GM20000 (cell line): ENCODE measurements at places on chromosomes 3 and 15.

GRCh38 chr15:55344206-55344605 is 25.2 kb downstream of the PIGB start:
- DNase-seq = no peak

DNA sequence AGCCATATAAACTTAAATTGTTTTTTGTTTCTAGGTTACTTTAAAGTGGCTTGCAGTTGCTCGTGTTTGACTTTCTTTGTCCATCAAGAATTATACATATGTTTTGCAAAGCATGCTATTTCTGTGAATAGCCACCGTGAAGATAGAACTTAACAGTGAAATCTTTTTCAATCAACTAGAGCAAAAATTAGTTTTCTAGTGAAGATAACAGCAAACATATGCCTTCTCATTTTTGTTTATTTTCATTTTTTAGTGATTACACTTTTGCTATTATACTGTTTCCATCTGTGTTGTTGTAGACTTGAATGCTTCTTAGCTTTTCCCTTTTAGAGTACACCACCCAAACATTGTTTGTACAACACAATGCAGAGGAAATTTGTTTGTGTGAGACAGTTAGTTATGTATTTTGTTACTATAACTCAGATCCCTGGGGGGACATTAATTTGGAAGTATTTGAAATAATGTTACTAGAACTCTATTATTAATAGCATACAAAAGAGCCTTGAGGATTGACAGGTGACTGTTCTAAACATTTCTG is 62.8 kb downstream of the CRYBG3 start:
- DNase-seq = no peak

GRCh38 chr3:54906763-54907162 is 21.1 kb downstream of the LRTM1 start:
- no peak for DNase-seq

GRCh38 chr3:188915127-188915526 is 256.6 kb upstream of the TPRG1 start:
- DNase-seq = no peak

DNA sequence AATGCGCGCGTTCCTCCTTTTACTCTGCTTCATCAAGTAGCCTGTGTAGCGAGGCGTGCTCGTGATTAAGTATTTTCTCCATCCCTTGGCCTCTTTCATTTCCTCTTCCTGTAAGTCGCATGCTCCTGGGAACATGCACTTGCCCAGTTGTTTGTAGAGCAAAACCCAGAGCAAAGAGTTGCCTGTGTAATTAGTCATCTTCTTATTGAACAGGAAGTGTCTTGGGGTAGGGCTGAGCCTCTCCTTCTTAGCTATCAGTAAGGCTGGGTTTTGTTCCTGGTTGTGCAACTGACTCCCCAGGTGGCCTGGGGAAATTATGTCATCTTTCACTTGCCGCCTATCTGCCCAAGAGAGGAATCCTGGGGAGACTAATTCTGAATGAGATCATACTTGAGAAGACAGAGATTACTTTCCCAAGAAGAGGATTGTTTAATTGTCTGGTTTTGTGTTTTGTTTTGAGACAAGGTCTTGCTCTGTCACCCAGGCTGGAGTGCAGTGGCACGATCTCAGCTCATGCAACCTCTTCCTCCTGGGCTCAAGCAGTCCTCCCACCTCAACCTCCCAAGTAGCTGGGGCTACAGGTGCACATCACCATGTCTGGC is 14.9 kb downstream of the LIPH start:
- peak; percentile 81 for DNase-seq

- DNase-seq = no peak
Observed at GRCh38 chr15:40696228-40696627, 1.3 kb downstream of the RAD51 start.

GRCh38 chr3:170725285-170725731 is 139.4 kb upstream of the SLC7A14 start:
- DNase-seq = no peak

- DNase-seq = no peak
Observed at GRCh38 chr15:60830479-60830878, 351.5 kb upstream of the ICE2 start.

- DNase-seq = peak; percentile 62
Observed at GRCh38 chr15:92797168-92798052, 102.7 kb upstream of the CHD2 start.

DNA sequence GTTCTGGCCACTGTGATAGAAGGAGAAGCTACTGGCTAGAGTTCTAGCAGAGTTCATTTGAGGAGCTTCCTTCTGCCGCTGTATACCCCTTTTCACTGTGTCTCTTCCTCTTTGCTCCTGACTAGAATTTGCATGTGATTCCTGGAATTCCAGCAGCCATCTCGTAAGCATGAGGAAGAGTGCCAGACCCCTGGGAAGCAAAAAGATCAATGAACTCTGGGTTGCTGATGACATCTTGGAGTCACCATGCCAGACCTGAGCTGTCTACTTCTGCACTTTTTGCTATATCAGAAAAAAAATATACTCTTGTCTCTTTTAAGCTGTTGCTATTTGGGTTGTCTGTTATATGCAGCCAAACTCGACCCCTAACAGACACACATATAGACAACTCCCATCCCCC is 3.7 kb upstream of the ADAMTS17 start:
- DNase-seq = no peak

GRCh38 chr3:126154391-126155279 is 25.8 kb downstream of the ALDH1L1 start:
- no peak for DNase-seq

- DNase-seq = no peak
Observed at GRCh38 chr3:76954412-76954811, 85.5 kb upstream of the ROBO2 start.

DNA sequence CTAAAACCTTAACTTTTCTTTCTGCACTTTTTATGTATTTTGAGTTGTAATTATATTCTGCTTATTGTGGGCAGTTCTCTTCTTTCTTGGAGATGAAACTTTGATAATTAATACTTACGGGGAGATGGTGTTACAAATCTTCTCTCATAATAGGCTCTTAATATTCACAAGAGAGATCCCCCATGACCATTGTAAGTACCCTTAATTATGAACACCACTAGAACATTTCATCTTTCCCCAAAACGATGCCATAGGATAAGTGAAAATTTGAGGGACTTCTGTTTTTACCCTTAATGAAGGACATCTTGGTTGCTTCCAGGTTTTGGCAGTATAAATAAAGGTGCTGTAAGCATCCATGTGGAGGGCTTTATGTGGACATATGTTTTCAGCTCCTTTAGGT is 60.7 kb downstream of the PIAS1 start:
- DNase-seq = no peak

GRCh38 chr15:74855857-74856256 is 12.9 kb upstream of the ULK3 start:
- DNase-seq = no peak

- no peak for DNase-seq
Observed at GRCh38 chr15:48754011-48754410, 56.9 kb downstream of the CEP152 start.

GRCh38 chr15:50280271-50280670 is 14.7 kb upstream of the HDC start:
- no peak for DNase-seq

GRCh38 chr3:133966954-133967353 is 62.8 kb downstream of the SLCO2A1 start:
- no peak for DNase-seq

- no peak for DNase-seq
Observed at GRCh38 chr3:157533298-157534070, 30.3 kb upstream of the VEPH1 start.

DNA sequence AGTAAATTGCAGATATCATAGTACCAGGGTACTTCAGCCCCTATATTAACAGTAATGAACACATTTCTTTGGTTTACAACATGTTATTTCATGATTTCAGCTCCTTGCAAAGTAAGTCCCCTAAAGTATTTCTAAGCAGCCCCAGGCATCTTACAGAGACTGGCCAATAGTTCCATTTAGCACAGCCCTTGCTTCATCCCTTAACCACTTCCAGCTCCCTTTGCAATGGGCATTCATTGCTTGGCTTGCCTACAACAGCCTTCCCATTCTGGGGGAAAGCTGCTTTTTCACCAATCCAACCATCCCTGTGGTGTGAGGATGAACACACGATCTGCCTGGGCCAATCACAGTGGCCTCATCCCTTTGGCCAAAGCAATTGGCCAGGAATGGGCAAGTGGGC is 67.2 kb upstream of the XCR1 start:
- no peak for DNase-seq

DNA sequence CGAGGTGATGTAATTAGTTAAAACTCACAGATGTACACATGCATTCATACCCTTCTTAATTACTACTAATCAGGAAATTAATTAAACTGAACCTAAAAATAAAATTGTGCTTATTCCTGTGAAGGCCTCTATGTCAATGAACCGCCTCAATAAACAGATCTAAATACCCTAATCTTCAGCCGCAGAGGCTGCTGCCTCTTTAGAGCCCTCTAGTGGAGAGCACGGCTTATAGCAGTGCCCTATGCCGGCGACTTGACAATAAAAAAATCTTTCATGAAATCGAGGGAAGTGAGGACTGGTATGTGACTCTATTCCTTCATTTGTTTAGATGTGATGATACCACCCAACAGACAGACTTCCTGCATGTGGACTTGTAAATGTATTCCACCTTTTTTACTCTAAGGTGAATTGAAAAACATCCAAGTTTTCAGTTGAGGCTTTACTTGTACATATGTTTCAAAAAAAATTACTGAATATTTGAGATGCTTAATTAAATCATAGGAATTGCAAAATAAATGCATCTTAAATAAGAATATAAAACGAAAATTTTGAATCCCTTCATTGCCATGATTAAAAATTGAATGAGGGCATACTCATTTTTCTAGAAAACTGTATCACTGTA is 8.3 kb upstream of the EPHA3 start:
- peak; percentile 44 for DNase-seq

GRCh38 chr3:147269907-147270306 is 136.4 kb downstream of the ZIC4 start:
- no peak for DNase-seq

- DNase-seq = no peak
Observed at GRCh38 chr15:35479423-35479822, 66.5 kb downstream of the DPH6 start.

DNA sequence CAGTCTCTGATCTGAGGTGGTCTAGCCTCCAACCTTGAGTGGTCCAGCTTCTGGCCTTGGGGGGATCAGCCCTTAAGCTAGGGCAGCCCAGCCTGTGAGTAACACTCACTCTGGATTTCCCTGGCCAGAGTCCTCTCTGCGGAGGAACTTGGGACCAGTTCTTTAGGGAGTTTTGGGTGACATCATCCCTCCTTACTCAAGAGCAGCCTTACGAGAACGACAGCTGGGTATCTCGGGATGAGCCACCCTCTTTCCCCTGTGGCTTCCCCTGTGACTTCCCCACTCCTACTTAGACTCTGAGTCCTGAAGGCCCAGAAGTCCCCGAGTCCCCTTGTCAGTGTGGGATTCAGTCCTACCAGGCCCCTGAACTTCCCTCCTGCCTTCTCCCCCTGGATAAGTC is 10.2 kb upstream of the PLXND1 start:
- peak; percentile 62 for DNase-seq

DNA sequence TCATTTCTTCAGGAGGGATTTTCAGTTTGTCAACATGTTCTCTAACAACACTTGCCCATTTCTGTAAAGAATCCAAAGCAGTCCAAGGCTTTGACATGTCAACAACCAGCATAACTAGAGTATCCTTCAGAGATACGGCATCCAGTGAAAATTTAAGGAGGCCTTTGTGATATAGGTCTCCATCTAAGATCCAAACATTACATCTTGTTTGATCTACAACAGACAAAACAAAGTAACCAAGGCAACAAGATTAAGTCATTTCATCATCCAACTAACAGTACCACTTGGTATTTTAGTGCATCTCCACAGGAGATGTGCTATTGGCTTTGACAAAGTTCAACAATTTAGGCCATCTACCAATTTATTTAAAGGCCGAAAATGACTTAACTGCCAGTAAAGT is 25.8 kb downstream of the DYNC1LI1 start:
- DNase-seq = no peak

GRCh38 chr3:106299300-106300098 is 430.7 kb upstream of the CBLB start:
- DNase-seq = peak; percentile 19

GRCh38 chr15:24772266-24772665 is 96.7 kb downstream of the NPAP1 start:
- DNase-seq = no peak

- peak; percentile 45 for DNase-seq
Observed at GRCh38 chr15:83734487-83734886, 80.6 kb downstream of the ADAMTSL3 start.

DNA sequence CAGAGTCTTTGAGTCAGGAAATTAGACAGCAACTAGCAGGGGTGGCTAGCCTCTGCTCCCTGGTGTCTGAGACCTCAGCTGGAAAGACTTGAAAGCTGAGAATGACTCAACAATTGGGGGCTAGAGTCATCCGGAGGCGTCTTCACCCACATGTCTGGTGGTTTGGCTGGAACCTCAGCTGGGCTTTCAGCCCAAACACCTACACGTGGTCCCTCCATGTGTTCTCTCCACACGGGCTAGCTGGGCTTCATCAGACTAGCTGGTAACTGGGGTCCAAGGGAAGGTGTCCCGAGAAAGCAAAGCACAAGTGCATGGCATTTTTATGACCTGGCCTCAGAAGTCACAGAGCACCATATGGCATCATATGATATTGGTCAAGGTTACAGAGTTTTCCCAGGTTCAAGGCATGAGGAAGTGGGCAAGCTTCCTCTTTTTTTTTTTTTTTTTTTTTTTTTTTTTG is 19.9 kb upstream of the ABHD2 start:
- DNase-seq = peak; percentile 46

DNA sequence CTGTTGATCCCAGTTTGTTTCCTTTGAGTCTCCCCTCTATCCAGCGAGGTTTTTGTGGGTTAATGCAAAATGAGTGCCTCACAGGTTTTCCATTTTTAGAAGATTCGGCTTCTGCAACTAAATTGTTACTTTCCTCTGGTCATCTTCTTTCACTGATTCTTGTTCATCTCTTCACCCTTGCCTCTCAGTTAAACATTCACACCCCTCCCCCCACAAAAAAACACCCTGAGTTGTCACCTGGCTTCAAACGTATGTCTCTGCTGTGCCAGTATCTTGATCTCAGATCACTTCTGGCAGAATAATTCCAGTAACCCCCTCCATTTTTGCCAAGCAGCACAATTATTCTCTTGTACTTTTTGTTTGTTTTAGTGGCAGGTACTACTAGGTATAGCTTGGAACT is 12.3 kb upstream of the CLDN16 start:
- no peak for DNase-seq

DNA sequence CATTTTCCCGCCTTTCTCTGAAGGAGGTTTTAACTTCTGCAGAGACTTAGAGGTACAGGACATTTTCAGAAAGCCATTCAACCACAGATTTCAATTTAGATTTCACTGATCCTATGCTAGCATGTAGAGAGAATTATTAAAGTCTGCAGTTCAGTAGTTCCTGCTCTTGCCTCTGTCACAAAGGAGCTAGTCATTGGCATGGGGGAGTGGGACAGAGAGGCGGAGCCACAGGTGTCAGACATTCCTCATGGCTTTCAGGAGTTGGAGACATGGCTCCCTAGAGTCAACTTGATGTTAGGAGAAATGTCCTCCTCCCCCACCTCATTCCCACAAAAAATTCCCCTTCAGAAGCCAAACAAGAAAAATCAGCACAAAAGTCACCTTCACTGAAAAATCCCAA is 66.0 kb upstream of the SIAH2 start:
- DNase-seq = no peak

- DNase-seq = no peak
Observed at GRCh38 chr15:74763416-74763815, 14.8 kb downstream of the CYP1A2 start.
